Activated CD4-positive, alpha-beta T cell treated with anti-CD3 and anti-CD28 coated beads, Interleukin-2, amount 50 U/mL, for 4 hours (primary cell): ENCODE measurements at places on chromosomes 2 and 18.

- no peak for DNase-seq
Observed at GRCh38 chr2:88713408-88713807, 21.9 kb downstream of the RPIA start.

- no peak for DNase-seq
Observed at GRCh38 chr2:176592216-176592615, 323.0 kb downstream of the MTX2 start.

DNA sequence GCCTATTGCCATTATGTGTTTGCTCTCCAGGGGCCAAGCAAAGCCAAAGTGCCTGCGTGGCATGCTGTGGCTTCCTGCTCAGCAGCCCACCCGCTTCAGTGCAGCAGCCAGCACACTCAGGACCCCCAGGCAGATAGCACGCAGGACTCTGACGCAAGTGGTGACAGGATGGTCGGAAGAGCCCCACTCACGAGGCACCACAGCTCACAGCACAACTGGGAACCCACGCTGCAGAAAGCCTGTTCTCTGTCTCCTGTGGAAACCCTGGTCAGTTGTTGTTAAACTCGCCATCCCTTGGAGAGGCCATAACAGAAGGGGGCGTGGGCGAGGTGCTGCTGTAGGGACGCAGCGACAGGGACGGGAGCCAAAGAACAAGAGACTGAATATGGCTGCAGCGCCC lies 76.4 kb downstream of the HDAC4 start:
- no peak for DNase-seq

GRCh38 chr2:196149948-196150347 lies 21.4 kb downstream of the STK17B start:
- no peak for DNase-seq

DNA sequence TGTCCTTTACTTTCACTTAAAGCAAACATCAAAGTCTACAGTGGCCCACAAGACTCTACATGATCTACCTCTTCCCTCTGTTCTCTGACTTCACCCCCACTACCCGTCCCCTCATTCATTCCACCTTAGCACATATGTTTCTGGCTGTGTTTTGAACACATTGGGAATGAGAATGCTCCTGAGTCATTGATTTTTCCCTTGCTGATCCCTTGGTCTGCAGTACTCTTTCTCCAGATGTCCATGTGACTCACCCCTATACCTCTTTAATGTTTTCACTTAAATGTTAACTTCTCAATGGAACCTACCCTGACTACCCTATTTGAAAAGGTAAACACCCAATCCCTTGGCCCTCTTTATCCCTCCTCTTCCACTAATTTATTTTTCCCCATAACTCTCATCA lies 30.7 kb upstream of the FRZB start:
- no peak for DNase-seq

GRCh38 chr2:149399934-149400615 lies 69.7 kb downstream of the LYPD6 start:
- no peak for DNase-seq

GRCh38 chr2:240933048-240933965 lies 27.2 kb downstream of the CROCC2 start:
- DNase-seq, result no peak

GRCh38 chr2:101306410-101306809 lies 2.1 kb downstream of the RNF149 start:
- no peak for DNase-seq

- no peak for DNase-seq
Observed at GRCh38 chr2:197908156-197908555, 103.8 kb downstream of the PLCL1 start.

GRCh38 chr18:30142248-30142647 lies 900.3 kb downstream of the DSC3 start:
- DNase-seq, result no peak

GRCh38 chr18:6558446-6559156 lies 143.9 kb upstream of the L3MBTL4 start:
- DNase-seq, result no peak

DNA sequence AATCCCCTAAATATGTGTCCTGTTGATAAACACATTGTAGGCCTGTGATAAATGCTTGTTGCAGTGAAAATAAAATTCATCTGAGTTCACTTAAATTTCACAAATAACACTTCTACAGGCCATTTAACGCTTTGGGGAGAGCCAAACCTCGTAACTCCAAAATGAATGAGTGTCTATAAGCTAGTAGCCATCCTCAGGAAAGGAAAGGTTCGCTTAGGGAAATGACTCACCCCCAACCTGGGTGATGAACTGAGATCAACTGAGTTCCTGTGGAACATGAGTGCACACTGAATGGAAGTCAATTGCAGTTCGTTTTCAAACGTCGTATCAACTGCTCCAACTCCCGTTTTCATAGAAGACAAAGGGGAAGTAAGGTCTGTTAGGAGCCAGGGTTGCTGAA lies 527.6 kb upstream of the ID2 start:
- no peak for DNase-seq

DNA sequence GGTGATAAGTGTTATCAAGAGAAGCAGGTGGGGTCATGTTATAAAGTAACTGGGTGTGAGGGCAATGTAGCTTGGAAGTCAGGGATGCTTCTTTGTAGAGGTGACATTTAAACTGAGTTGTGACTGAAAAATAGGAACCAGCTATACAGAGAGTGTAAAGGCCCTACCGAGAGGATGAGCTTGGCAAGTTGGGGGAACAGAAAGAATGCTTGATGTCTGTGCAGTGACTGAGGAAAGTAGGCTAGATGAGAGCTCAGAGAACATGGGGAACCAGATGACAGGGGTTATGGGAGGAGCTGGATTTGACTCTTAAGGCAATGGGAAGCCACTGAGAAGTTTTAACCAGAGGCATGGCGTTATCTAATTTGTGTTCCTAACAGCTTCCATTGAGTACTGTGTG lies 115.3 kb downstream of the DOCK10 start:
- DNase-seq, result no peak

DNA sequence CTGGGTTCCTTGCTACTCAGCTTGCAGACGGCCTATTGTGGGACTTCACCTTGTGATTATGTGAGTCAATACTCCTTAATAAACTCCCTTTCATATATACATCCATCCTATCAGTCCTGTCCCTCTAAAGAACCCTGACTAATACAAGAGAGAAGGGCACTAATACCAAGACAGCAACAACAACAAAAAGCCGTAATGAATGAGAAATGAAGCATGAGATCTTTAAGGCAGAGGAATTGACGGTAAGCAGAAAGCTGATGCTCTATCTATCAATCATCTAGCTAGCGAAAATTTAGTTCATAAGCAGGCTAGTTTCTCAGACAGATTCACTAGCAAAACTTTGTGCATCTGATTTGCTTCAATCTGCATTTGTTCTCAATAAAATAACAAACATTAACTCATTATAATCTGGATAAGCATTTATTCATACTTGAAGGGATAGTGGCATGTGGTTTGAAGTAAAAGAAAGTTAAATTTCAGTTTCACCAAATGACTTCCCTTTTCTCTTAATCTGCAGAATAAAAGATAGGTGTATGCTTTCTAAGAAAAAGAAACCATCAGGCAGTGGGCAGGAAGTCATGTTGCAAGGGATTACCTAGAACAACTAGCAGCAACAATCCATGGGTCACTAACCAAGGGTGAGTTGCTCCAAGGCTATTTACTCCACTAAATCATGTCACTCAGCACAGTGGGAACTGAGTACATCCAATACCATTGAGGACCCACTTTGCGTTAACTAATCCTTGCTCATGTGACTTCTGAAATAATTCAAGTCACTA lies 376.5 kb downstream of the TMEM182 start:
- DNase-seq, result no peak

- DNase-seq, result no peak
Observed at GRCh38 chr18:23383494-23383893, 69.6 kb upstream of the RIOK3 start.

DNA sequence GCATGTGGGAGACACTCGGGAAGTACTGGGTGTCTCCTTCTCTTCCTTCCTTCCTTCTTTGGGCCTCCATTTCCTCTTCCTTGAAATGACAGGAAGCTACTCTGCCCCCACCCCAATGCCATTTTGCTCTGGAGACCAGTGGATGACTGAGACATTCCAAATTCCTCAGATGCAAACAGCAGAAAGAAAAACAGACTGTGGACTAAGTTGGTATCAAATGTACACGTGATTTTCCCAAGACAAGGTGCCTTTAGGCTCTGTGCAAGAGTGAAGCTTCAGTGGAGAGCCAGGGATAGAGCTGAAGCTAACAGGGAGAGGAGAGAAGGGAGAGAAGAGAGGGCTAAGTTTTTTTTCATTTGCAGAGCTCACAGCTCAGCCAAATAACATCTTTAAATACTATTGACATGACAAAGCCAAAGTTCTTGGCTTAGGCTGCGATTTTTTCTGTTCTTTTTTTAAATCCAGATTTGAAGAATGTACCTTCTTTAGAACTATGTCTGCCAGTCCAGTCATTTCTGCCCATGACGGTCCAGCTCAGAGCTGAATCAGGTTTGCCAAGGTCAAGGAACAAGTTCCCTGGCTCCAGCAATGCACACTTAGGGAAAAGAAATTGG lies 84.5 kb upstream of the LCLAT1 start:
- no peak for DNase-seq

DNA sequence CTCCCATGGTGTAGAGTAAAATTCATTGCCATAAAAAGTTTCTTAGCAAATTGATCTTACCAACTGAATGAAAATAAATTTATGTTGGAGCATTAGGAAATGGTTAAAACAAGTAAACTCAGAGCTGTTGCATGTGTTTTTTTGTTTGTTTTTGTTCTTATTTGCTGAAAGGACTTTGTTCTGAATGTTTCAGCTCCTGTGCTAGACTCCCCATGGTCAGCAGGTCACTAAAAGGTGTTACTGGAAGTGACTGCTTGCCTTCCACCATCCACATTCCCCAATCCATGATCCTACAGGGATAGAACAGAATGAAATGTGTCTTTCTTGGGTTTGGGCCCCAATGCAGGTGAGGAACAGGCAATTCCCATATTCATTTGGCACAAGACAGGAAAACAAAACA lies 101.8 kb downstream of the ALK start:
- no peak for DNase-seq

- DNase-seq, result no peak
Observed at GRCh38 chr2:167293172-167293781, 405.0 kb downstream of the XIRP2 start.

GRCh38 chr2:144126302-144126701 lies 393.6 kb downstream of the ZEB2 start:
- DNase-seq, result no peak

DNA sequence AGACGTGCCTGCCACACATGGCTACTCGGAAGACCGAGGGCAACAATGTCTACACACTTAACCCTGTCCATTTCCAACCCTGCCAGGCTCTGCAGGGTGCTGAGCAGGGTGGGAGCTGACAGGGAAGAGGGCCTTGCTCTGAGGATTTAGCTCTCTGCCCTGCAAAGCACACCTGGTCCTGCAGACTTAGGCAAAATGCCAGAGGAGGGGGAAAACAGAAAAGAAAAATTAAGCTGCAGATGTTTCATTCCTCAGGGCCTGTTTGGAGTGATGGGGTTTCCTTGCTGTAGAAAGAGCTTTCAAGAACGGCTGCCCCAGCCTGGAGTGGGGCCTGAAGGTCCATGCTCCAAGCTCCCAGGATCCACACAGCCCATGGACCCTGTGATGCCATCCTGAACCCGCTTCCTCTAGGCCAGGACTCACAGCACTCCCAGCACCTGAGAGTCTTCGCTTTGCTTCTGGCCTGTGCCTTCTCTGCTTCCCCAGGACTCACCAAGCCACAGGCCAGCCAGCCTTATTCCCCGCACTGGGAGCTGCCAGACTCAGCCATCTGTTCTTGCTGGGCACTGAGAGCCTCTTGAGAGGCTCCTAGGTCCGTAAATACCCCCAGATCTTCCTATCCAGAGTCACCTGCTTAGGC lies 9.1 kb upstream of the TEX51 start:
- no peak for DNase-seq

DNA sequence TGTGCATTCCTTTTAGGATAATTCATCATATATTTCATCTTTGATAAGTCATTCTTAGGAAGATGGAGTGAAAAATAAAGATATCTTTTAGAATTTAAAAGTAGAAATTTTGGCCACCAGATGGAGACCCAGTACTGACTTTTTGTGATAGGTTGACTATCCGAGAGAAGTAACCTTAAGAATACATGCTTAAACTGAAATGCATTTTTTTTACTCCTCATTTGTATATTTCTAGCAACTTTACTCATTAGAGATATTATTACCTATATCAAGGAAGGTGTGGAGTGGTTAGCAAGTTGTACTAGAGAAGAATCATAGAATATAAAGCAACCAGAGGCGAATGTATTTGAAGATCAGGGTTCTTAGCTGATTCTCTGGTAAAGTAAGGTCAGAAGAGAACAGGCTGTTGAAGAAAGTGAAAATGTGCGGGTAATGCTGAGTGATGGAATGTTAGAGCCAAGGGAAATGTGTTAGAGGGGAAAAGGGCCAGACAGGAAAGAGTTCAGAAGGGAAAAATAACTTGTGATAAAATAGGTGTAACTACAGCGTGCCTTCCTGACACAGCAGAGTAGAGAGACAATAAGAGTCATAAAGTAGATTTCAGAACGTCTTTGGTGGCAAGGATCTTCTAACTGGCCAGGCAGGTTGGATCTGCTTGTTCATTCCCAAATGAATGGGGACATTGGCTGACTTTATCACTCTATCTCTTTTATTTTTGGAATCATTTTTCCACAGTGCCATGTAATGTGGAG lies 52.3 kb downstream of the TDRD15 start:
- DNase-seq, result no peak

- no peak for DNase-seq
Observed at GRCh38 chr2:63796366-63796765, 45.3 kb upstream of the UGP2 start.

GRCh38 chr2:88669482-88670214 lies 21.8 kb upstream of the RPIA start:
- DNase-seq, result no peak

DNA sequence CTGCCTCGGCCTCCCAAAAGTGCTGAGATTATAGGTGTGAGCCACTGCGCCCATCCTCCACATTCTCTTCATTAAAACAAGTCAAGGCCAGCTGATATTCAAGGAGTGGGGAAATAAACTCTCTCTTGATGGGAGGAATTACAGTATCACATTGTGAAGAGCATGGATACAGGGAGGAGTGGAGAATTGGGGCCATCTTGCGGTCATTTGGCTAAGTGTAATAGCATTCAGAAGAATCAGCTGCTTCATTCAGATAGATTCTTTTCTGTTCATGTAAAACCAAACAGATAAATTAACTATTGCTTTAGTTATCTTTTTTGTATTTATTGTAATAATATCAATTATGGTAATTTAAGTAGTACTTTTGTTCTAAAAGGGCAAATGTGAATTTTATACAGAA lies 156.3 kb downstream of the UBR3 start:
- no peak for DNase-seq

DNA sequence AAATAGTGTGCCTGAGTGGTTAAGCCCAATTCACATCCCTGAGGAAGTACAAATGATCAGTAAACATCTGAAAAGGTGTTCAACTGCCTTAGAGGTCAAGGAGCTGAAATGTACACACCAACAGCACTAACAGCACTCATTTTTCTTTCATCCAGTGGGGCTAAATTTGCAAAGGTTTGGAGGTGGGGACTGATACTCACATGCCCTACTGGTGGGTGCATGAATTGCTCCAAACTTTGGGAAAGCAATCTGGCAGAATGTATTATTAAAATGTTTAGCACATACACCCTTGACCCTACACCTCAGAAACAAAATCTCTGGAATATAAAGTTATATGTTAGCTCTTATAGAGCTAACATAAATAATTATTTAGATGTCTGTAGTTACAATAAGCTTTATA lies 19.0 kb upstream of the FAM178B start:
- no peak for DNase-seq

- no peak for DNase-seq
Observed at GRCh38 chr2:141439524-141439923, 691.3 kb downstream of the LRP1B start.
